ENCODE measurements at places on chromosomes 16 and 17.

DNA sequence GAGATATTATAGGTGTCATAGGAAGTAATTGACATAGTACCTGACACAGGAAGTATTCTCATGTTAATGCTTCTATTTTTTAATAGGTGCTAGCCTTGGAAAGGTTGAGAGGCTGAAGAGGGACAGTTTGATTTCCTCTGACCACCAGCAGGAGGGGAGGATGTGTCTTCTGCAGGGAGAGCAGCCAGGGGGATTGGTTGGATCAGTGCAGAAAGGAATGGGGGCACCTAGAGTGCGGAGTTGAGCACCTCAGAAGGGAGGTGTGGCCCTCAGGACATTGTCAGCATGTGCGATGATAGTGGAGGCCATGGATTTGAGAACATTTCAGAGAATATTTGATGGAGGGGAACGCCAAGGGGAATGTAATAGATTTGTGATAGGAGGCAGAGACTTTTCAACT lies 23.4 kb downstream of the HAPSTR1 start:
- no peak for DNase-seq

GRCh38 chr17:72705905-72706395 lies 386.5 kb downstream of the SLC39A11 start:
- no peak for DNase-seq

DNA sequence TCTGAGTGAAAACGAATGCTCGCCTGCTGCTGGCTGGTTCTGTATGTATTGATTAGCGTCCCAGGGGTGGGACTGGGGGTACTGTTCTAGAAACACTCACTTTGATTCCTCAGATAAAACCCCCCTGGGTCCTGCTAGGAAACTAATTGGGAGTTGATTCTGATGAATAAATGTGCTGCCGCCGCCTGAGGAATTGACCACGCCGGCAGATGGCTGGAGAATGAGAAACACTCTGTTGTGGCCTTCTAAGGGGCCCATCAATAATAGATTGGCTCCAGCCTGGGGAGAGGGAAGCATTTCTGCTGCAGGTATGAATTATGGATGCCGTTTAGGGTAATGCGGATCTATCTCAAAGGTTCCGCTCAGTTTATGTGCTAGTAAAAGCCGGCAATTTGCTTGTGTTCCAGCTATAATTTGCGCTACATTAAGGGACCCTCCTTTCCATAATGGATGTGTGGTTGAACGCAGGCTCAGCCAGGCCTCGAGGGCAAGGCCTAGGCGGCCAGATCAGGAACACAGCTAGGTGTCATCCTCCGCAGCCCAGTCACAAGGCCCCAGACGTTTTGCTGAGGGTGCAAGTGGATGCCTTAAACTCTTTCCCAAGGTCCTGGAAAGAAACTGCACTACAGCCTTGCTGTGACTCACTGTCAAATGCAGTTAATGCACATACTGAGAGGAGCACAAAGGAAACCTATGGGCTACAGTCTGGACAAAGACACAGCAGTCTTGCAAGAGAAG lies 132.2 kb upstream of the HS3ST2 start:
- DNase-seq = no peak

GRCh38 chr16:85335584-85336491 lies 223.6 kb upstream of the CIBAR2 start:
- DNase-seq = no peak

DNA sequence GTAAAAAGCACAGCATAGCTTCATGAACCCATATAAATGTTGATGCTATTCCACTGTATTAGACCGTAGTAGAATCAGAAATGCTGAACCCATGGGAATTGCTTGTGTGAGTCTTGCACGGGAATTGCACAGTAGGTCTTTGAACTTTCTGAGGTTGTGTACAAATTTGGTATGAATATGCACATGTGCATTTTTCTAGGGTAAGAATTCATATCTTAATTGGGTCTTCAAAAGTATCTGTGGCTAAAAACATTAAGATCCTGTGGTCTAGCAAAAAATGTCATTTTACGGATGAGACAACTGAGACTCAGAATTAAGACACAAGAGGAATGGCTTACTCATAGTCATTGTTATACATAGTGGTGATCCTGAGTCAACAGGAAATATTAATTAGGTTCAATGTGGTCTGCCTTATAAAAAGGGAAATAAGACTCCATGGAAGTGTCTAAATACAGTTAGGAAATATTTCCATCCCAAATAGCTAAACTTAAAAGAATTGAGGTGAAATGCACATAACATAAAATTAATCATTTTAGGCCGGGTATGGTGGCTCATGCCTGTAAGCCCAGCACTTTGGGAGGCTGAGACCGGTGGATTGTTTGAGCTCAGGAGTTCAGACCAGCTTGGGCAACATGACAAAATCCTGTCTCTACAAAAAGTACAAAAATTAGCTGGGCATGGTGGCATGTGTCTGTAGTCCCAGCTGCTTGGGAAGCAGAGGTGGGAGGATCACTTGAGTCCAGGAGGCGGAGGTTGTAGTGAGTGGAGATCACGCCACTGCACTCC lies 22.8 kb downstream of the TAOK1 start:
- peak; percentile 3 for DNase-seq

GRCh38 chr17:78707016-78707415 lies 75.1 kb downstream of the CYTH1 start:
- DNase-seq = no peak

DNA sequence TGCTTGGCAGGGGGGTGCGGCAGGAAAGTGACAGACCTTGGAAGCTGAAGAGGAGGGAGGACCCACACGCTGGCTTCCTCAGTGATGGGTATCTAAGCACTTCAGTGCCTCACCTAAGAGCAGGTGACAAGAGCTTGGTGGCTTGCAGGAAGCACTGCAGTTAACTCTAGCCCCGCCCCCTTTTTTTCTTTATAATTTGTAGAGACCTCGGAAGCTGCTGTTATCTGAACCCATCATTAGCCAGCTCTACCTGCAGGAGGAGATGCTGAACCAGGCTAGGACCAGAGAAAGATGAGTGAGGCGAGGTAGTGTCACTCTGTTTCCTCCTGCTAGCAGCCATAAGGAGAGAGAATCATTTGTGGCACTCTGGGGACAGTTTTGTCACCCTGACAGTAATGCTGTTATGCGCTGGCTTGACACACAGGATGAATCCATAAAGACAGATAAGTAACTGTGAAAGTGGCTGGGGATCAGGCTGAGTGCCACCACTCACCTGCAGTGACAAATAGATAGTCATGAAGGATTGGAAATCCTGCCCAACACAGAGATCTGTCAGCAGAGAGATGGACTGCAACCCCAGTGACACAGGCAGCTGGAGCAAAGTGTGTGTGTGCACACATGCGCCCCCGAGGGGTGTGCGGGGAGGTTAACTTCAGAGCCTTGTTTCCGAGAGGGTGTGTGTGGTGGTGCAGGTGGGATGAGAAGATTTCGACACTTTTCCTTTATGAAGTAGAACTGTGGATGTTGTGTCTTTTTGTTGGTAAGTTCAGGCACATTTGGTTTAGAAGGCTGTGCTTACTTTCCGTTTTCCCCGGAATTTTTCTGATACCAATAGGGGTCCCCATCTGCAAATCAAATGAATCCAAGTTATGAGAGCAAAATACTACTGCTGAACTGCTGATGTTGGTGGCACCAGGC lies 224.0 kb downstream of the IRX3 start:
- DNase-seq = no peak

- DNase-seq = no peak
Measured at GRCh38 chr17:63445954-63446752, at the start of gene CYB561. CYB561 (minus strand) TSS chr17:63446306; CDS start chr17:63437547, 8,759 bp downstream.

- DNase-seq = no peak
Measured at GRCh38 chr17:7437950-7438614, 1.2 kb upstream of the FGF11 start.

- DNase-seq = no peak
Measured at GRCh38 chr16:51399908-51400670, 249.0 kb upstream of the SALL1 start.

GRCh38 chr17:45091778-45092425 lies 30.8 kb downstream of the NMT1 start:
- DNase-seq = no peak

GRCh38 chr17:45197108-45197507 lies 24.6 kb upstream of the FMNL1 start:
- no peak for DNase-seq

GRCh38 chr16:83728492-83728891 lies 79.3 kb upstream of the HSBP1 start:
- no peak for DNase-seq

DNA sequence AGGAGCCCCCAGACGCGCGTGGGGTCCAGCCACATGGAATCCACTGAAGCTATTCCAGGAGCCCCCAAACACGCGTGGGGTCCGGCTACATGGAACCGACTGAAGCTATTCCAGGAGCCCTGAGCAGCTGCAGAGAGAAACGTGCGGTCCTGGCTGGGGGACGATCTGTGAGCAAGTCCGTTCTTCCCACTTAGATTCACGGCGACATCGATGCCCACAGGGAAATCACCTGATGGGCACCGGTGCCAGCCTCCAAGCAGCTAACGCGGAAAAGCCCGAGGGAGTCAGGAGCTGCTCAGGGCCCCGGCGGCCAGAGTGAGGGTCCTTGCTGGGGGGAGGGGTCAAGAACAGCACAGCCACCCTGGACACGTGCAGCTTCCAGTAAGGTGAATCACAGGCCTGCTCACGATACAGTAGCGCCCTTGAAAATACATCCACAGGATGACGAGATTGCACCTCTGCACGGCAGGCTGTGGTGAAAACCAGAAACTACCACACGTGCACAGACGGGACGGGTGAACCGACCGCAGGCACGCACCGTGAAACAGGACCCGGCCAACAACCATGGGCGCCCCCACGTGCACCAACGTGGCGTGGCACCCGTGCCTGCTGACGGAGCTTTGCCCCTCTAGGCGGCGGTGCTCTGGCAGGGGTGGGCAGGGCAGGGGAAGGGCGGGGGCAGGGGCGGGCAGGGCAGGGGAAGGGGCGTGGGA lies 77.7 kb upstream of the GNG13 start:
- no peak for DNase-seq
